CD4-positive, alpha-beta T cell treated with Interleukin-21 for 1 hour (primary cell): ENCODE measurements at places on chromosomes 5 and 9.

- DNase-seq = no peak
Measured at GRCh38 chr9:15332939-15333338, 25.9 kb upstream of the TTC39B start.

- no peak for DNase-seq
Measured at GRCh38 chr5:180795771-180796313, 6.8 kb downstream of the MGAT1 start.

- DNase-seq = no peak
Measured at GRCh38 chr9:130890870-130891687, 5.5 kb downstream of the QRFP start.

- DNase-seq = no peak
Measured at GRCh38 chr5:96692441-96692840, 30.3 kb downstream of the CAST start.

DNA sequence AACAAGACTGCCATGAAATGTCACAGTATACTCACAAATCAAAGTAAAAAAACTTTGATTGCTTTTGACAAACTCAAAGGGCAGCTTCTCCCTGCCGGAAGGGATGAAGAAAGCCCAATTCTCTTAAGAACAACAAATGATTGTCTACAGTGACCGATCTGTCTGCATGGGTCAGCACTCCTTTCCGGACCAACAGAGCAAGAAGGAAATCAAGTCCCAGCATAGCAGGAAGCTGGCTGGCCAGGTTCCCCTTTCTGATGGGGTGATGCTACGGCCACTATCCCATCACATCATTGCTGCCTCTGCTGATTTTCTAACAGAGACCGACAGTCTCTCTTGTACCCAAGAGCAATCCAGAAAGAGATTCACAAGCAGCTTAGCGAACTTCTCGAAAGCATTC is 692 bp downstream of the C1QTNF3 start:
- no peak for DNase-seq

DNA sequence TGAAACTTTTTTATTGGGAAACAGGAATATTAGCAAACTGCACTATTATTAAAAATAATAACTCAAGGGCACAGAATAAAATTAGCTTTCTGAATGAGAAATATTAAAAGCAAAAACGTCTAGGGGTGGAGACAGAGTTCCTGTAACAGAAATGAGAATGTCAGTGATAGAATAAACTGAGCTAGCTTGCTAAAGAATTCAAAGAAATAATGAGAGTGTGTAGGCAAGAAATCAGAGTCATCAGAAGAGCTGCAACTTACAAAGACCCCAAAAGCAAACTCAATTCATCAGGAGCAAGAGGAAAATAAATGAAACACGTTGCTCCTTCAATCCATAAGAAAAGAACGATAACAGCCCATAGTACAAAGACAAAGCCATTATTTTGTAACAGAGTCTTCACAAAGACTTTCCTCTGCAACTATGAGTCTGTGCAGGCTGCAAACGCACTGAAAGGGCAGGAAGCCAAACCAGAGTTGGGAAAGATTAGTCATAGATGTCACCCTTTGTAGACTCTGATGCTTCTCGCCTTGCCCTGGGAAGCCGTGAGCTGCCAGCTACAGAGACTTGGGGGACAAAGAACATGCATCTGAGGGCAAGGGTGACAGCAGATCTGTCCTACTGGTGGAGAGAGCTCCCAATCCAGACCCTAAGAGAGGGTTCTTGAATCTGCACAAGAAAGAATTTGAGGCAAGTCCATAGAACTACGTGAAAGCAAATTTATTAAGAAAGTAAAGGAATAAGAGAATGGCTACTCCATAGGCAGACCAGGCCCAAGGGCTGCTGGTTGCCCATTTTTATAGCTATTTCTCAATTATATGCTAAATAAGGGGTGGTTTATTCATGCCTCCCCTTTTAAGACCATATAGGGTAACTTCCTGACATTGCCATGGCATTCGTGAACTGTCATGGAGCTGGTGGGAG is 40.8 kb downstream of the SHC3 start:
- no peak for DNase-seq

- no peak for DNase-seq
Measured at GRCh38 chr9:82354279-82354659, 365.7 kb downstream of the SPATA31D1 start.

GRCh38 chr9:90995516-90995915 is 193.9 kb downstream of the SYK start:
- DNase-seq = no peak

DNA sequence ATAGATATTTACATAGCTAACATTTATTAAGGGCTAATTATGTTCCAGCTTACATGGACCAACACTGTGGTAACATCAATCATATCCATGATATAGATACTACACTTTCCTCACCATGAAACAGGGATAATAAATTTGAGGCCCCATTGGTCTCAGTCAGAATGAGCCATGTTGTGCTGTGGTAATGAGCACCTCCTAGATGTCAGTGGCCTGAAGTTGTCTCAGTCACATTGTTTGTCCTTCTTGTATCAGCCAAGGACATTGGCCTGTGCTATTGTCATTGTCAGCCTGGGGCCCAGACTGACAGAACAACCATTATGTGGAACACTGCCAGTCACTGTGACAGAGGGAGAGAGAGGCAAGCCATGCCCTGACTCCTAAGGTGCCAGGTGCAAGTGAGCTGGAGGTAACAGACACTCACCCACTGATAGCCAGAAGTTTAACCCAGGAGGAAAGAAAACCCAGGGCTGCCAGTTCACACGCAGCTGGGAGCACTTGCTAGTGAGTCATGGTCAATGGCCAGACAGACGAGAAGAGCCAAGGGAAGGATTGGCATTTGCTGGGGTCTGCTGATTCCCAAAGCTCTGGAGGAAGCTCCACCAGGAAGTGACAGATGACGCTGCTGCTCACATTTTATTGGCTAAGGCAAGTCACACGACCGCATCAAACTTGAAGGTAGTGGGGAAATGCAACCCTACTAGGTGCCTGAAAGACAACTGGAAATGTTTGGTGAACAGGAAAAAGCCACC is 224.2 kb downstream of the MELK start:
- no peak for DNase-seq

GRCh38 chr5:149773291-149774095 is 43.4 kb downstream of the PPARGC1B start:
- DNase-seq = no peak

GRCh38 chr9:126367139-126367538 is 40.5 kb downstream of the MVB12B start:
- no peak for DNase-seq

GRCh38 chr5:133265720-133266526 is 214.1 kb downstream of the HSPA4 start:
- no peak for DNase-seq

GRCh38 chr5:27020973-27021372 is 17.4 kb downstream of the CDH9 start:
- DNase-seq = no peak

DNA sequence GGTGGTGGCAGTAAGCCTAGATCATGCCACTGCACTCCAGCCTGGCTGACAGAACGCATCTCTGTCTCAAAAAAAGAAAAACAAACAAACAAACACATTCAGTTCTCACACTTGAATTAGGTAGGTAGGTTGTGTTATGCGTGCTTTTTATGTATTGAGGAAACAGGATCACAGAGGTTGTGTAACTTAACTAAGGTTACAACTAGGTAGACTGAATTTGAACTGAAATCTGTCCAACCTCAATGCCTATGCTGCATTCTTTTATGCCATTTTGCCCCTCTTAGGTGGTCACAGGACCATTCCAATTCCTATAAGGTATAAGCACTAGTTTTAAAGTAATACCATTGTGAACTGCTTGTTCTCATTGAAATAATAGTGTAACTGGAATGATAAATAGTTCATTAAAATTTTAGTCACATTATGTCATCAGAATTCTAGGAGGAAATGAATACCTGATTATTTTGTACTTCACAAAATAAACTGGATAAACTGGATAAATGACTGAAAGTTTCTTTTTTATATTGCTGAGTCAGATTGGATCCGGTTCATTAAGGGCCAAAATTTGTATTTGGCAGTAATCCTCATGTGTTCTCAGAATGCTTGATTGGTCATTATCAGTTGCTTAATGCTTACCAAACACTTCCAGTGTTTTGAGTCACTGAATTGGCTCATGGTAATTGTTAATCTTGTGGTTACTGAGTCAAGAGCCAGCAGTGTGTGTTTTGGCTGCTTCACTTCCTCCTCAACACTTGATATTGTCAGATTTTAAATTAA is 7.1 kb downstream of the UBAP1 start:
- peak; percentile 55 for DNase-seq

GRCh38 chr9:75083188-75083970 is 4.6 kb downstream of the NMRK1 start:
- peak; percentile 64 for DNase-seq

- DNase-seq = no peak
Measured at GRCh38 chr9:124854822-124855221, 1.6 kb downstream of the WDR38 start.

GRCh38 chr9:131721076-131721475 is 18.8 kb downstream of the RAPGEF1 start:
- DNase-seq = no peak

DNA sequence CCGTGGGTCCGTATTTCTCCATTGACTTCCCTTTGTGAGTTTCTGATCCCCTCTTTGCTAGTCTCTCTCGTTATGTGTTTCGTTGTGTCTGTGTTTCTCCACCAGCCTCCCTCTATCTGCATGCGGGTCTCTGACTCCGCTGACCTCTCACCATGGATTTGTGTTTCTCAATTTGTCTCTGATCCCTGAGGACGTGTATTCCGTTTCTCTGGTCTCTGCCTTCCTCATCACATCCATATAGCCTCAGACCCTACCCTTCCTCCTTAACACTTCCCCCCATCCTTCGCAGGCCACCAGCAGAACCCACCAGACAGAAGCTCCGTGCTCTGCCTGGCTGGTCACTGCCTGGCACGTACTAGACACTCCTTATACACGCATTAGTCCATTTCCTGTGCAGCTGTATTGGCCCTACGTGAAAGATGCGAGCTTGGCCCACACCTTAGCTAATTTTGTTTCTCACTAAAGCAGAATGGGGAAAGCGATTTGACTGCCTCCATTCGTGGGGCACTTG is 631 bp downstream of the B4GALT7 start:
- DNase-seq = no peak

GRCh38 chr9:129058965-129059795 is 21.7 kb upstream of the DOLPP1 start:
- no peak for DNase-seq

GRCh38 chr5:11157132-11157531 is 396.1 kb upstream of the DAP start:
- no peak for DNase-seq

GRCh38 chr9:84397822-84398221 is 57.3 kb upstream of the SLC28A3 start:
- no peak for DNase-seq

DNA sequence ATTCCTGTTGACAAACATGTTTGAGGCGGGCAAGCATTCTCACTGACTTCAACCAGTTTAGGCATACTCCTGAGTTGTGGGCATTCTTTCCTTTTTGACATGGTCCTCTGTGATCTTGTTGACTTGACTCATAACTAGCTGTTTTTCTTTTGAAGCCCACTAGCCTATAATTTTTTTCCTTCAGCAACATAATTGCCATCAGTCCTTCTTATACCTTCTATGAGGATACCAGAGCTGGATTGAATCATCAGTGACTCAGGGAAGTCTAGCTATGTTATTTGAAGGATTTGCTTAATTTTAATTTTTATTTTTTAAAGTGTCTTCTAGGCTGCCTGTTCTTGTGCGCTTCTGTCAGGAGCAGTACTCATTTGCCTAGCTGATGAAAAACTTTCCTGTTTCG is 259.5 kb downstream of the NR3C1 start:
- DNase-seq = no peak

- no peak for DNase-seq
Measured at GRCh38 chr9:133525677-133526076, 918 bp upstream of the MYMK start.

GRCh38 chr9:14097666-14098415 is 216.1 kb downstream of the NFIB start:
- DNase-seq = no peak

DNA sequence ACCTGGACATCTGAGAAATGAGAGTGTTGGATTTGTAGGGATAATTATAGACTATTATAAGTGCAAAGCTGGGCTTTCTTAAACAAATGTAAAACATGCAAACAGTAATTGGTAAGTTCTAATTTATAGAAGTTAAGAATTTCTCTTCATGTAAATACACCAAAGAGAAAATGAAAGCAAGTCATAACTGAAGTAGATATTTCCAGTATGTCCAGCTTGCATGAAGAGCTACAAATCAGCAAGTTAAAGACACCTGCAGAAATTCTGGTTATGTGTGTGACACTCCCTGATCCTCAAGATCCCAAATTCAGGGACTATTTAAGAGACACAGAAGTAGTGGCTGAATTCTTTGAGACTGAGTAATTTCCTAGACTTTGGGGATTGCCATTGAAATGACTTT is 308.9 kb downstream of the TLE4 start:
- no peak for DNase-seq

- no peak for DNase-seq
Measured at GRCh38 chr9:115058684-115059315, 59.2 kb downstream of the TNC start.

DNA sequence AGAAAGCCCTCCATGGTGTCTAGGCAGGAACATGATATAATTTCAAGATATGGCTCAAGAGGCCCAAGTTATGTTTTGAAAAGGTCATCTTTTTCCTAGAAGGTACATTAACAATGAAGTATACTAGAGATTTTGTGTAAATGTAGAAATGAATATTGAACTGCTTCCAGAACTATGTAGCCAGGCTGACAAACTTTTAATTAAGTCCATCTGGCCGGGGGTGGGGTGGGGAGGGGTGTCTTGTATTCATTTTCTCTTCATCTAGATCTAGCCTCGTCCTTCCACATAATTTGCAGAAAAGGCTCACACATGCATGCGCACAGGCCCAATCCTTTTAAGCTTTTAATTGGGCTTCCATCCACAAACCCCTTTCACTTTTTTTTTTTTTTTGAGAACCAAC is 323.3 kb downstream of the ARL15 start:
- DNase-seq = no peak

GRCh38 chr9:112170968-112171367 is 4.1 kb downstream of the SUSD1 start:
- DNase-seq = no peak

DNA sequence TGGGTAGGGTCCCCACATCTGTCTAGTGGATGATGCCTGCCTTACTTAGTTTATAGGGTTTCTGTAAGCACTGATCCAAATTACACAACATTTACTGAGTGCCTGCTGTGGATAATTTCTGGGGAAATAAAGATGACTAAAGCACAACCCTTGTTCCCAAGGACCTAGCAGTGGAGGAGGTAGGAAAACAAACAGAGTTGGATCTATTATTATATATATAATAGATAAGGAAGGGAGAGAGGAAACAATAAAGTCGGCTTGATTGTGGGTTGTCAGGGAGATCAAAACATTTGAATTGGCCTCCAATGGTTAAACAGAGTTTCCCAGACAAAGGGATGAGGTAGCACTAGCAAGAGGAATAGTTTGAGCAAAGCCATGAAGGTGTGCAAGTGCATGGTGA is 14.0 kb downstream of the IL33 start:
- no peak for DNase-seq

DNA sequence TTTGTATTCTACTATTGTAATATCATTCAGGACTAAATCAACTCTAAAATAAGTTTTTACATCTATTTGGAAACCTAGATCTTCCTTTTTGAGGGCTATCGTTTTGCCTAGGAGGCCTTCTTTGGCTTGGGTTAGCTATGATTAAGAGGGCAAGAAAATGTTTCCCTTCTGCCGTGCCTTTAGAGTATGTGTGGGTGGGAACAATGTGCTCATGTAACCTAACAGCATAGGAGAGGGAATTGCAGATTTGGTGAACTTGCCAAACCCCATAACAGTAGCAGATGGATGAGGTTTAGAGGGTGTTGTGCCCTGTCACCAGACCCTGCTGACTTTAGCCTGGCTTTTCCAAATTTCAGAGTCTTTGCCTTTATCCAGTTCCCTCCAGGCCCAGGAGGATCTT is 339.0 kb downstream of the ADGRV1 start:
- no peak for DNase-seq

GRCh38 chr9:82281066-82281465 is 292.5 kb downstream of the SPATA31D1 start:
- DNase-seq = no peak
